ENCODE measurements at places on chromosomes 7 and 10.

DNA sequence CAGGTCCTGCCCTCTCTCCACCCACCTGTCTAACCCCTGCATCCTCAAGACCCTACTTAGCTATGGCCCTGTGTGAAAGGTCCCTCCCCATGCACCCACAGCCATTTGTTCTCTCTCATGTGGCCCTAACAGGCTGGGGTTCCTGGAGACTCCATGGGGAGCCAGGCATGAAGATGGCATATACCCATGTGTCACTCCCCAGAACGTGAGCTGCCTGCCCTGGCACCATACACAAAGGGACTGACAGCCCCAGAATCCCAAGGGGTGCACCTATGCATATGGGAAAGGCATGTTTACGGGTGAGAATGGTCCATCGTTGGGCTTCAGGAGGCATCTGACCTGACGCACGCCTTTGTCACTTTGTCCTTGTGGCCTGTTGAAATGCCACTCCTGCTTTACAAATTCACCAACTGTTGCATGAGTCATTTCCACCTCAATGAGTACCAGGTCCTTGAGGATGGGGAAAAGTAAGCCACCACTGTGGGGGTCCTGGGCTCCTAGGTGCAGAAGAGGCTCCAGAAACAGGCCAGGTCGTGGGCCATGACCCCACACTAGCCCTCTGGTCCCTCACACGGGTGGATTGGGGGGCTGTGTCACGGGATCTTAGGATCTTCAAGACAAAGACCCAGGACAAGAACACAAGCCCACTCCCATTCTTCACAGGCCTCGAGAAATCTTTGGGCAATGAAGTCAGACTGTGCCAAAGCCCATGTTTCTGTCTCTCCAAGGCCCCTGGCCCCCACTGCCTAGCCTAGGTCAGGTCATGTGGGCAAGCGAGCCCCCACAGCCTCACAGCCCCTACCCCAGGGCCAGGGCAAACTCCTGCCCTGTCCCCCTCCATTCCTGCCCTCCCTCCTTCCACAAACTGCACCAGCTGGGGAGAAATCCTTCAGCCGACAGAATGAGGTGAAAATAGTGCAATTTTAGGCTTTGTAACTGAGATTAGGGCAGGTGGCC lies 8.6 kb downstream of the GPRIN2 start:
- DNase-seq = no peak

DNA sequence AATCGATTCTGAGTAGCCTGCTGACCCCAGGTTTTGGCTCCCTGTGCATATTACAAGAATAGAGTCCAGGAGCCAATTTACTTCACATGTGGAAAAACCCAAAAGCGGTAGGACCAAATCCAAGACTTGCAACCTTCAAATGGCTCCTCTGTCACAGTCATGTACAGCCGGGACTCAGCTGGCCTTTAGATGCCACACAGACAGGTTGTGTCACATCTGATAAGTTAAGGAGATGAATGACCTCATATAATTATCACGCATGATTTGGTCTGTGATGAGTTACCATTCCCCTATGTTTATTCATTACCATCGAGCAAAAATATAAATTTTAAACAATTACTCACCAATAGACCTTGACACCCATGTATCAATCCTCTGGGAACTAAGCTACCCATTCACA lies 14.2 kb downstream of the CACNA2D1 start:
- DNase-seq = no peak

- DNase-seq = no peak
Observed at GRCh38 chr7:54898659-54899340, 120.0 kb upstream of the EGFR start.

GRCh38 chr10:28533571-28534304 lies 820 bp downstream of the WAC start:
- DNase-seq = peak; percentile 62

GRCh38 chr7:39199951-39200350 lies 222.2 kb downstream of the POU6F2 start:
- no peak for DNase-seq

GRCh38 chr7:108049962-108050361 lies 47.0 kb upstream of the LAMB1 start:
- DNase-seq = no peak

- DNase-seq = no peak
Observed at GRCh38 chr7:95424716-95425115, 10.1 kb downstream of the PON2 start.

- no peak for DNase-seq
Observed at GRCh38 chr7:139589474-139589873, 66.0 kb downstream of the CLEC2L start.

DNA sequence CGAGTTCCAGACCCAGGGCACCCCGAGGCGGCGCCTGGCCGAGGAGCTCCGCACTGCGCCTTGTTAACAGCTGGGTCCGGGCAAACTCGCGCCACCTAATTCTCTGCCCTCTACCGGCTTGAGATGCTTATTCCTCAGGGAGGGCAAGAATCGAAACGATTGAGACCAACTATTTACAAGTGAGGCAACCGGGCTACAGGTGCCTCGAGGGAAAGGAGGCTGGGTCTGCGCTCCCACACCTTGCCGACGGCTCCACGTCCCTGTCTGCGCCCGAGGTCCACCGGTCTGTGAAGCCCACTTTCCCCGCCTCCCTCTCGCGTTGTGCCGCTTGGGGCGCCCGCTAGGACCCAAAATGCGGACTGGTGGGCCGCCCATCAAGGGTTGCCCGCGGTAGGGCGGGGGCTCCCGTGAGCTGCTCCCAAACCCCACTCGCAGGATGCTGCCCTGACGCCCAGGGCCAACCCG lies 527 bp downstream of the AKR1B1 start:
- DNase-seq = peak; percentile 56

DNA sequence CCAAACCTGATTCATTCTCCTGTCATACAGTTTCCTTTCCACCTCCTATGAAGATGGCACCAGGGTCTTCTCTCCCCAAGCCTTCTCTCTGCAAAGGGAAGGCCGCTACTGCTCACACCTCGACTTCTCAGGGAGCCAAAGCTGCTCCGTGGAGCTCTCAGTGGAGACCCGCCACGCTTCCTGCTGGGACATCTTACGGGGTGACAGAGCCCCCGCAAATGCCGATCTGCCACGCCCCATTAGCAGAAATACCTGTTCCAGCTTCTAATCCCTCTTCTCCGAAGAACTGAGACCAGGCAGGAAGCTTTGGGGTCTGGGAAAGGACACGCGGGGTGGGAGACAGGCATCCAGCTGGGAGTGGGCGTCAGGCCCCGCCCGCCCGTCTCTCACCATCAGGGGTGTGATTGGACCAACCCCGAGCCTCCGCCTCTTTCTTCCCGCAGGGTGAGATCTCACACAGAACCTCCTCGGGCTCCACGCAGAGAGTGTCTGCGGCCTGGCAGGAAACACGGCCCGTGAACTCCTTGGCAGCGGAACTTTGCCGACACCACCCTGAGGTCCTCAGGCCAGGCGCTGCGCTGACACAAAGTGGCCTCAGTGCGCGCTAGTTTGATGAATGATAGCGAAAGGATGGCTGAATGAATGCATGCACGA lies 12.0 kb upstream of the CALML5 start:
- DNase-seq = no peak

DNA sequence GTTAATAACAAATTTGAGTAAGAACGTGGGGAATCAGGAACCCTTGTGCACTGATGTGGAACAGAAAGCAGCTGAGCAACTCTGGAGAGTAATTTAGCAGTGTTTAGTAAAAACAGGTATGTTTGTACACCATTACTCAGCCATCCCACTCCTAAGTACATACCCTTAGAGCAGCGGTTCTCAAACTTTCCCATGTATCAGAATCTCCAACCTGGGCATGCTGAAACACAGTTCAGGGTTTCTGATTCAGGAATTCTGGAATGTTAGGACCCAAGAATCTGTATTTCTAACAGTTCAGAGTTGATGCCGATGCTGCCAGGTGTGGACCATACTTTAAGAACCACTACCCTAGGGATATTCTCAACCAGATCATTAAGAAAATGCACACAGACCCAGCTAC lies 5.1 kb downstream of the SGMS1 start:
- no peak for DNase-seq

DNA sequence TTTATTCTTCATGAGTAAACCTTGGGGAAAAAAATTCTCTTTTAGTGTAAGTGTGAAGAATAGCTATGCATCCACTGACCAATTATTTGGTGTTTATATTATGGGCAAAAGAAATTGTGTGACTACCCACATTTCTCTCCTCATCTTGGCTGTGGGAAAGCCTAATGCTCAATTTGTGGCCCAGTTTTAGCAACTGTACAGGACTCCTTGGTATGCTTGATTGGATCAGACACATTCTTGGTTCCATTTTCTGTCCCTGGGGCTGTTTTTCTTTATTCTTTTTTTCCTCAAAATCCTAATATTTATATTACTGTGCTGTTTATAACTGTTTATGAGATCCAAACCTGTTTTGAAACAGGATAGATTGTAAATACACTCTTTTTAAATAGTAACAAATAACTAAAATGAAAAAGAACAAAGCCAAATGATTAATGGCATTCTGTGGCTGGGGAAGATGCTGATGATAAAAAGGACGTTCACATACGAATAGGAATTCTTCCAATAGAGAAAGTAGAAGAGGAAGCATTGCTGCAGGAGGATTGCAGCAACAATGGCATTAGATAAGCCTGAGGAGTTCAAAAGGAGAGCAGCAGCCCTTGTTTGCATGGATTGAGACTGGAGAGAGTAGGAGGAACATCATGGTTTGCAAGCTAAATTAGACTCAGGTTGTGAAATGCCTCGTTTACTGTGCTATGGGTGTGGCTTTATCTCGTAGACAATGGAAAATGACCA lies 580.5 kb downstream of the INHBA start:
- DNase-seq = no peak

DNA sequence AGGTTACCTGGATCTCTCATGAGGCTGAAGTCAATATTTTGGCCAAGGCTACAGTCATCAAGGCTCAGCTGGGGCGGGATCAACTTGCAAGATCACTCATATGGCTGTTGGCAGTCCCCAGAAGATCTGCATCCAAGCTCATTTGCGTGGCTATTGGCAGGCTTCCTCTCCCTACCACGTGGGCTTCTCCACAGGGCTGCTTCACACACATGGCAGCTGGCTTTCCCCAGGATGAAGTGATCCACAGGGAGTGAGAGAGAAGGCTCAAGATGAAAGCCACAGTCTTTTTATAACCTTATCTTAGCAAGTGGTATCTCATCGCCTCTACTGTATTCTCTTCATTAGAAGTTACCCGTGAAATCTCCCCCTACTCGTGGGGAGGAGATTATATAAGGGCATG lies 167.4 kb downstream of the TMEM26 start:
- no peak for DNase-seq

DNA sequence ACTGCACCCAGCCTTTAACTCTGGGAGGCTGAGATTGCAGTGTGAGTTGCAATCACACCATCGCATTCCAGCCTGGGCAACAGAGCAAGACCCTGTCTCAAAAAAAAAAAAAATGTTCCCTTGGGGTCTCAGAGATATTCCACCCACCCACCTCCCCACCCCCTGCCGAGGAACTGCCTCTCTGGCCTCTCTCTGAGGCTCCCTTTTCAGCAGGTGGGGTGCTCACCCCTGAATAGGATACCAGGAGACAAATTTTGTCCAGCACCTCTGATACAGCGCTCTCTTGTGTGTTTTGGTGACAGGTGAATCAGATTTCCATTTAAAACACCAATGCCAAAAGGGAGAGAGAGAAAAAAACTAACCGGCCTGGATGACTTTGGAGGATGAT lies 92.6 kb upstream of the KIF5B start:
- no peak for DNase-seq
